CD4-positive, alpha-beta T cell treated with Interleukin-17A for 1 hour (primary cell): ENCODE measurements at places on chromosomes 1 and 21.

DNA sequence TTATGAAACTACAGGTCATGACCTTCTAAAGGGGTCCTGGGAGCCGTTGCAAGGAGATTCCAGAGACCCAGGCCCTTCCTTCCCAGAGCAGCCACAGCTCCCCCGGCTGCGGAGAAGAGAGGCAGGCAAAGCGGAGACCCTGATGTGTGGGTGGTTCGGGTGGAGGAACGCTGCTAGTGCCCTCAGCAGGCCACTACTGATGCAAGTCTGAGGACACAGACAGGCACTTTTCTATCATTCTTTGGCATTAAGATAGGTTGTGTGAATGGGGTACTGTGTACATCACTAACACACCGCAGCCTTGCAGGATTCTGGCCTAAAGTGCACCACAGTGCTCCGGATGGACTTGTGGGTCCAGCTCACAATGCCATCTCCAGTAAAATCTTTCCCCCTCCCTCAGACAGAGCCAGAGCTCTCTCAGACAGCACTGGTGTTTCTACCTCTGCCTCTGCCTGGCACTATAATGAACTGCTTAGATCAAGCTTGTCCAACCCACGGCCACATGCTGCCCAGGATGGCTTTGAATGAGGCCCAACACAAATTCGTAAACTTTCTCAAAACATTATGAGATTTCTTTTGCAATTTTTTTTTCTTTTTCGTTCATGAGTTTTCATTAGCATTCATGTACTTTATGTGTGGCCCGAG is 121.4 kb downstream of the TGFBR3 start:
- no peak for DNase-seq

GRCh38 chr1:101079341-101079740 is 53.8 kb upstream of the DPH5 start:
- no peak for DNase-seq

DNA sequence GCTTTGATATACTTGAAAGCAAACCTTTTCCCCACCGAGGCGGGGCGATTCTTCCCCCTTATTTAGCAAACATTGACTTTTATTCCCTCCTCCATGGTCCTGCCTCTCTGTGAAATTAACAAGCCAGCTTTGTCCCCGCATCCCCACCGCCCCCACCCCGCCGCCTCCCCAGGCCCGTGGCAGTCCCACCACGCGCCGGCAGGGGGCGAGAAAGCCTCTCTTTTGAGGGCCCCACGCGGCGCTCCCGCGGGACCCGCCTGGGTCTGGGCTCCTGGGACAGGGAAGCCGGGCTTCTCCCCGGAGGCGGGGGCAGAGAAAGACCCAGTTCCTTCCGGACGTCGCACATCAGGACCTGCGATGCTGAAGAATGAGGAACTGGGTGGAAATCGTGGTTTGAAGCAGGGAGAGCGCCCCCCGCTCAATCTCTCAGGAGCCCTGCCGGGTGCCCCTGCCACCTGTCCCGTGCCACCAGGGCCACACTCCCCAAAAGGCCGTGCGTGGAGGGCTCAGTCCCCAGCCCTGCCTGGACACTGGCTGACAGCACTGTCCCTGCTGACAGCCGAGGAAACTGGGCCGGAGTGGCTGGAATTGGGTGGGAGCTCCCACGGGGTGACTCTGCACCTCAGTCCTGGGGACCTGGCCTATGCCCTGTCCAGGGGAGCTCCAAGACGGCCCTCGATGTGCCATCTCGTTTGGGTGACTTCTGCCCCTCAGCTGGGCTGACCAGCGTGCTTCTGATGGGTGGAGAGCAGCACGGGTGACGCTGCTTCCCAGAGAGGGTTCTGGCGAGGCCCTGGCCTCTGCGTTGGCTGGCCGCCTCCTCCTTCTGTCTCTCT is 8.6 kb upstream of the ACTRT2 start:
- DNase-seq, result peak; percentile 20

DNA sequence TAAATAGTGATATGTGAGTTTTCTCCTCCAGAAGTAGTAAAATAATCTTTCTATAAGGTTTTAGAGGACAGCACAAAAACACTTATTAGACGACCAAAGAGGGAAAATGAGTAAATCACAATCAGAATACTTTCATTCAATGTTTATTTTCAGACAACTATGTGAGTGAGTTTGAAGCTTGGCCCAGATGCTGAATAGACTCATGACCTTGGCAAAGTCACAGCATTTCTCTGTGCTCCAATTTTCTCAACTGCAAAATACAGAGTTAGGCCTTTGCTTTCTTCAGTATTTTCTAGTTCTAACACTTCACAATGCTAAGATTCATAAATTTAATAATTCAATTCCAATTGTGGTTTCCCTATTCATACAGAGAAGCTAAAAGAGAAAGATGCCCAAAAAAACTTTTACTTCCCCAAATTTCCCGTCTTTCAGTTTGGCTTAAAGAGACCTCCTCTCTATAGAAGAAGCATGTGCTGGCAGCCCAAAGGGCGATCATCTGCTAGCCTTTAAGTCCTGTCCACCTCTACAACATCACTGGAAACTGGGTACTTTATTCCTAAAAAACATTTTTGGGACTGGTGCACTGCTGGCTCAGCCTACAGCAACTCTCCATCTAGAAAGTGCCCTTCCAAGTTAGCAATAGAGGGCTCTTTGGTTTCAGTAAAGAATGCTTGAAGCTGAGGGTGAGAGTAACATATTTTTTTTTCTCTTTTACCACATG is 116.8 kb upstream of the GORAB start:
- no peak for DNase-seq

DNA sequence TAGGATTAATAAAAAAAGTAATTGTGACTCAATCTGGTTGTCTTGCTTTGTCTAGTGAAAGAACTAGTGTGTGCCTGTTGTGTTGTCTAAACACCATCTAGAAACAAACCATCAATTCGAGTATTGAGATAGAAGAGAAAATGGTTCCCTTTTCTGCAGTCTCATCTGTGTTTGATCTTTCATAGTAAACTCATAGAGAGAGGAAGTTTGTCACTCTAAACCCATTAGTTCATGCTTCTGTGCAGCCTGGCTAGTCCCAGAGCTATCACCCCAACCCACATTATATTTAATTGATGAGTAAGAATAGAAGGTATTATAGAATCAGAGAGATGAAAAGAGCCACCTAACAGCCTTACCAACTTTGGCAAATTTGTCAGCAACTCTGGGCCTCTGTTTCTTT is 99.5 kb downstream of the TGFB2 start:
- DNase-seq, result no peak

GRCh38 chr1:83794384-83794783 is 204.5 kb downstream of the TTLL7 start:
- no peak for DNase-seq

- no peak for DNase-seq
Measured at GRCh38 chr1:42746436-42747105, 6.5 kb upstream of the CLDN19 start.

DNA sequence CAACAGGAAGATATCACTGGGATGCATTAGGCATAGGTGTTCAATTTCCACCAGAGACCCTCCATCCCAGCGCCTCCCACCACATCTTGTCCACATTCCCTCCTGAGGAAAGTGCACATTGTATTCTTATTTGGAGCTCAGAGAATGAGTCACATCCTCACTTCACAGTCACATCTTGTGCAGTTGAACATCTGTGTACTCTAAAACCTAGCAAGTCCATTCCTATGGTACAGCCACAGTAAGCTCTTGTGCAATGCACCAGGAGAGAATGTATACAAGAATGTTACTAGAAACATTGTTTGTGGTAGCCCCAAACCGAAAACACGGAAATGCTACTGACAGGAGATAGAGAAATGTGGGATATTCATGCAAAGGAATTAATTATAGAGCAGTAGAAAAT is 1.6 kb upstream of the KDF1 start:
- DNase-seq, result no peak

DNA sequence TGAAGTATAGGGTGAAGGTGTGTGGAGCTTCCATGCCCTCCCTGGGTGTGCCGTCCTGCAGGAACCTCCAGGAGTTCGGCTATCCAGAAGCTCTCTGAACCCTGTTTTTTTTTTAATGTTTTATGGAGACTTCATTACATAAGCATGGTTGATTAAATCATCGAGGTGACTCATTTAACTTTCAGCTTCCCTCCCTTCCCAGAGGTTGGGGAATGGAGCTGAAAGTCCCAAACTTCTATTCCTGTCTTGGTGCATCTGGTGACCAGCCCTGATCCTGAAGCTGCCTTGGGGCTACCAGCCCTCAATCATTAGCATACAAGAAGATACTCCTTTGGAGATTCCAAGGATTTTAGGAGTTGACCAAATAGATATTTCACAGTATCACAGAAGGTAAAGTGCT is 9.5 kb downstream of the RRP15 start:
- no peak for DNase-seq

- DNase-seq, result no peak
Measured at GRCh38 chr1:218874801-218875400, 298.8 kb upstream of the LYPLAL1 start.

DNA sequence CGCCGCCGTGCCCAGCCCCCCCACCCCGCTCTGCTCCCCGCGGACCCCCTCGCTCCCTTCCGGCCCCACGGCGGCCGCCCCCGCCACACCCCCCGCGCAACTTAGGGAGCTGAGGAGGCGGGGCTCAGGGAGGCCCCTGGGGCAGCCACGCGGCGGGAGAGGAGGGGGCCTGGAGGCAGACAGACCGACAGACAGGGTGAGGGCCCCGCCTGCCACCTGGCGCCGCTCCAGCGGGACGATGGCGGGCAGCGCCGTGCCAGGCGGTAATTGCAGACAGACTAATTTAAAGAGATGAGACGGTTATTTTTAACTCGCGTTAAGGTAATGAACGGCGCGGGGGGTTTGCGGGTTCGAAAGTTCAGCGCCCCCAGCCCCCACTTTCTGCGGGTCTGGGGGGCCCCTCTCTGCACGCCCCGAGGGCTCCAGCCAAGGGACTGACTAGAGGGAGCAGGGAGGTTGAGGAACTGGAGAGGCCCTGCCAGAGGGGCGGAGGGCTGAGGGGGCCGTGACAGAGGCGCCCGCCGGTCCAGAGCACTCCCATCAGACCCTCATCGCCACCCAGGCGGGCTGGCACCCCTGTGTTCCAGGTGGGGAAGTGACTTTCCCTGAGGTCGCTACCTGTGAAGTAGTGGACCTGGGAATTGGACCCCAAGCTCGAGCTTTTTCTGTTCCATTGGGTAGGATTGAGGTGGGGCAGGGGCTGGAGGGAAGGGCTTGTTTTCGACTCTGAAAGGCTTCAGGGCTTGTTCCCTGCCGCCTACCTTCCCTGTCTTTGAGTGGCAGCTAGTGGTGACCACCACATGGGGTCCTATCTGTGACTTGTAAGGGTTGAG is 5.4 kb downstream of the FOXO6 start:
- peak; percentile 63 for DNase-seq

- DNase-seq, result no peak
Measured at GRCh38 chr21:39489380-39489924, 37.7 kb downstream of the SH3BGR start.

GRCh38 chr1:209705033-209705598 is 470 bp downstream of the HSD11B1 start:
- no peak for DNase-seq

GRCh38 chr1:116912846-116913245 is 3.1 kb downstream of the PTGFRN start:
- DNase-seq, result no peak

- no peak for DNase-seq
Measured at GRCh38 chr1:204684206-204684570, 1.4 kb downstream of the LRRN2 start.

DNA sequence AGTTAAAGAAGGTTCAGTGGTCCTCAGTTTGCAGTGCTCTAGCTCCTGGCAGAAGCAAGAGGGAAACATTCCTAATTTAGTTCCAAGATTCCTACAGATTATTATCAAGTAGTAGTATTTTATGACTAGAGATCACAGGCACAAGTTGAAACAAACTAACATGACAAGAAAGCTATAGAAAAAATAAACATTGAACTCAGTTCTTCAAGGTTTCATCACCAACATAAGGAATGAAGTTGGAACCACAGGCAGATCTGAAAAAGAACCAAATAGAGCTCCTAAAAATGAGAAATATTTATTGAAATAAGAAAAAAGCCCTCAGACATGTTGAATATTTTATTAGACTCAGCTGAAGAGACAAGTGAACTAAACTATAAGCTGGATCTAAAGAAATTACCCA is 40.6 kb downstream of the PDC start:
- no peak for DNase-seq

GRCh38 chr1:185317886-185318310 is 855 bp upstream of the IVNS1ABP start:
- DNase-seq, result peak; percentile 87

GRCh38 chr1:244810221-244810620 is 25.2 kb upstream of the COX20 start:
- no peak for DNase-seq

- no peak for DNase-seq
Measured at GRCh38 chr1:65027666-65028358, 61.5 kb upstream of the JAK1 start.

DNA sequence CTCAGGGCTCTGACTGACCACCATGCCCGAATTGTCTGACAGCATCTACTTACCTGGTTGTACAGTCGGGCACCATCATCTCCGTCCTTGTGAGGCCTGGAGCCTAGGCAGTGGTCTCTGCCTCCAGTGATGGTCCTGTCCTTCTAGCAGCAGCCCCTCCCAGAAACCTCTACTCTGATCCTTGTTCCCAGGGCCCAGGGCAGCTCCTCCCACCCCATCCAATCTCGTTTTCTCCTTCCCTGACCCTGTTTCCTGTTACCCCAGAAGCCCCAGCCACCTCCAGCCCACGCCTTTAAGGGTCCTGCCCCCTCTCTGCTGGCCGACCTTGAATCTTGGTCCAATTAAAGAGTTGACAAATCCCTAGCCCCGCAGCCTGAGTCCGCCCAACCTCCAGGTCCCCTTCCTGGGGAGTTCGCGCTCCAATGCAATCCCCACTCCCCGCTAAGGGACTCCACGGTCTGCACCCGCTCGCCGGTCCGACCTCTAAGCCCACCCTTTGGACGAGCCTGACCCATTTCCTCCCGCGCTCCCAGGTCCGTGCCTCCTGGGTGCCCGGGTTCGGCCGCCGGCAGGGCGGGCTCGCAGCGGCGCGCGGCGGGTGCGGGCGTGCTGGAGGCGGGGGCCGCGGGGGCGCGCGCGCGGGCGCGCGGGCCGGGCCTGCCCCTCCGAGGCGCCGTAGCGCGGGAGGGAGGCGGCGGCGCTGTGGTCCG is at the start of gene B4GALT2:
Gene B4GALT2, plus strand, starts transcription at position 660 of the 710 bp plus-strand sequence. CDS start 1,951 bp downstream, outside the sequence.
- peak; percentile 31 for DNase-seq

DNA sequence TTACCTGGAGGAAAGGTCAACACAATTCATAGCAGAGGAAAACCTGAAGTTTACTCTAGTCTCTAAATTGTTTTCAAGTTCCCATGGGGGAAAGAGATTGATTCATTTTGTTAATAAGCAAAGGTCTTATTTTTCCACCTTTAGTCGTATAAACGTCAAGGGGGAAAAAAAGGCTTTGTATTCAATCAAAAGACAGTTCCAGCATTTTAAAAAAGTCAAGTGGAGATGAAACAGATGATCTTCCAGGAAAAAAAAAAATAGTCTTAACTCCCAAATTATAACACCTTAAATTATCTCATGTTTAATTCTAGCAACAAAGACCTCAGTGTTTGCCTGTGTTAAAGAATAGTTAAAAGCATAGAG is 140.5 kb downstream of the TOMM20 start:
- no peak for DNase-seq

- DNase-seq, result no peak
Measured at GRCh38 chr1:219506936-219507335, 106.0 kb downstream of the ZC3H11B start.

DNA sequence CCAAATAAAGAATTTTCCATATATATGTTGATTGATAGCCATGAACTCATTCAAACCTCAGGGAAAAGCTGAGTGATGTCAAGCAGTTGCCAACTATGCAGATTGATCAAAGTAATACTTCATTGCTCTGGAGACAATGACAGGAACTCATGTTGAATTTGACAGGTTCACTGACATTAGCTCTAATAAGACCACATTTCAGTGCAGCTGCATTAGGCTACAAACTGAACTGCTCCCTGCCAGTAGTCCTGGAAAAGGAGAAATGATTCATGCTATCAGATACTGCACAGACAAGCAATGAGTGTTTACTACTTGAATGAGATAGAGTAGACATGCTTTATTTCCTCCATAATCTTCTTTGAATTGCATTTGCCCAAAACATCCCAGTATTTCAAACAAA is 948.4 kb downstream of the MRPL39 start:
- no peak for DNase-seq
